ENCODE measurements at places on chromosomes 5 and 9.

GRCh38 chr5:35898952-35899660, 39.3 kb downstream of the CAPSL start:
- DNase-seq: no peak

GRCh38 chr9:14842269-14842668, 68.0 kb downstream of the FREM1 start:
- no peak for DNase-seq

DNA sequence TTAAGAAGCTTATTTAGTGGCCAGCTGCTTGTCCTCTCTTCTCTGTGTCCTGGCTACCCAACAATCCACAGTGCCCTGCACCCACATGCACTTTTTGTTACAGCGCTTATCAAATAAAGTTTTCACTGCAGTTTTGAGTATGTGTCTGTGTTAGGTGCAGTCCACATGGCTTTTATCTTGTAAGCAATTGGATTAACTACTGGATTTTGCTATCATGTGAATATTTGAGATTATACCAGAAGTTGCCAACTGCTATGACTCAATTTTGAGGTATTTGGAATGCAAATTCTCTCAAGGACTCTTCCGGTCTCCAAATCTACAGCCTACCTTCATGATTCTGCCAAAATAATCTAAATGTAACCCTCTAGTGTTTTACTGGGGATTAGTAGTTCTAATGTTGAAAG, 690.2 kb downstream of the NR2F1-AS1 start:
- no peak for DNase-seq

- no peak for DNase-seq
These were observed 23.1 kb downstream of the VCAN start for GRCh38 chr5:83494666-83495065.

DNA sequence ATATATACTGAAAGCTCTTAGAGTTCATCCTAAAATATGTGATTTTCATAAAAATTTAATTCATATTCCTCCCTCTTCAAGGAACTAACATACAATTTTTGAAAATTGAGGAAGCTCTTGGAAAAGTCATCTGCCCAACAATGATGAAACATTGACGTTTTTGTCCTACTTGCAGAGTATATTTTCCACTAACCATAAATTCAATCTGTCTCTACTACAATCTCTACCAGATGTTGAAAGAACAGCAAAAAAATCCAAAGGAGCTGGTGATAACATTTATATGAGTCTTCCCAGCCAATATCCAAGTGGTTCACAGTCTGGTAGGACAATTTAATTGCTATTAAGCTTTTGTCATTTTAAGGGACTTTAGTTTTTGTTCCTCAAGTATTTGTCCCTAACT, 81.1 kb upstream of the NR3C1 start:
- DNase-seq: no peak

GRCh38 chr5:2685651-2686272, 65.7 kb downstream of the IRX2 start:
- DNase-seq: no peak

GRCh38 chr5:97542469-97542868, 359.4 kb upstream of the RIOK2 start:
- DNase-seq: no peak

DNA sequence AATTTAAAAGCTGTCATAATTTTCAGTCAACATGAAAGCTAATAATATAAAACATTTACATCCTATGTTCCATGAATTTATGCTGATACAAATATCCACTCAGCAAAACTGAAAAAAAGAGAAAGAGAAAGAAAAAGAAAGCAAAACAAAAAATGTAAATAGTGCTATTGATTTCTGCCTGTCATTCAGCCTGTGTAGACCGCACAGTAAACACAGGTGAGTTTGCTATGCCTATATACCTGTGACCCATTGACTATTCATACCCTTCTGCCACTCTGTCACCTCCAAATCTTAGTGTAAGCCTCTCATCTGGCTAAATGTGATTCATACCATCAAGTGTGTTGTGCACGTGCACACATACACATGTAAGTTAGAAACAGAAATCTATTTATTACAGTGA, 359.0 kb upstream of the RORB start:
- no peak for DNase-seq

DNA sequence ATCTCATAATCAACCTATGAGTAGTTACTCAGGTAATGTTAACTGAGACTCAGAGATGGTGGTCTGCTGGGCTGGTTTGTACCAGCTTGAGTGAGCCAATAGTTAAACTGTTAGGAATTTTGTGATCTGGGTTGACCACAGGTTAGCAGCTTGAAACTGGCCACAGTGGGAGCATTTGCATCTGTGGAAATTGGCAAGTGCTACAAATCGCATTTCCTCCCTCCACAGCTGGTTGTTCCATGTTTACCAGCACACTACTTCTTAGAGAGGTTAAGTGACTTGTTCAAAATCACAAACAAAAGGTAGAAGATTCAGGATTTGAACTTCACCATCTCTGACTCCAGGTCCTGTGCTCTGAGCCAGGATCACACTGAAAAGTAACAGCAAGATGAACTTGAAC, 446.9 kb upstream of the CLINT1 start:
- no peak for DNase-seq

GRCh38 chr9:96236854-96237550, 65.0 kb downstream of the HSD17B3 start:
- DNase-seq: no peak

DNA sequence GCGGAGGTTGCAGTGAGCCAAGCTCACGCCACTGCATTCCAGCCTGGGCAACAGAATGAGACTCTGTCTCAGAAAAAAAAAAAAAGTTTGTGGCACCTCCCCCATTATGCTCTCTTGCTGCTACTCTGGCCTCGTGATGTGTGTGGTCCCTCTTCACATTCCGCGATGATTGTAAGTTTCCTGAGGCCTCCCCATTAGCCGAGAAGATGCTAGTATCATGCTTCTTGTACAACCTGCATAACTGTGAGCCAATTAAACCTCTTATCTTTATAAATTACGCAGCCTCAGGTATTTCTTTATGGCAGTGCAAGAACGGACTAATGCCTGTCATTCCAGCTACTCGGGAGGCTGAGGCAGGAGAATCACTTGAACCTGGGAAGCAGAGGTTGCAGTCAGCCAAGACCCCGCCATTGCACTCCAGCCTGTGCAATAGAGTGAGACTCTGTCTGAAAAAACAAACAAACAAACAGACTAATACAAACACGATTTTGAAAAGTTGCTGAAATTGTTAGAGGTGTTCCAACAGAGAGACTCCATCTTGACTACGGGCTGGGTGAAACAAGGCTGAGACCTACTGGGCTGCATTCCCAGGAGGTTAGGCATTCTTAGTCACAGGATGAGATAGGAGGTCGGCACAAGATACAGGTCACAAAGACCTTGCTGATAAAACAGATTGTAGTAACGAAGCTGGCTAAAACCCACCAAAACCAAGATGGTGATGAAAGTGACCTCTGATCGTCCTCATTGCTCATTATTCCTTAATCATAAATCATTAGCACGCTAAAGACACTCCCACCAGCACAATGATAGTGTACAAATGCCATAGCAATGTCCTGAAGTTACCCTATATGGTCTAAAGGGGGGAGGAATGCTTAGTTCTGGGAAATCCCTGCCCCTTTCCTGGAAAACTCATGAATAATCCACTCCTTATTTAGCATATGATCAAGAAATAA, 8.3 kb upstream of the AFF4 start:
- no peak for DNase-seq

DNA sequence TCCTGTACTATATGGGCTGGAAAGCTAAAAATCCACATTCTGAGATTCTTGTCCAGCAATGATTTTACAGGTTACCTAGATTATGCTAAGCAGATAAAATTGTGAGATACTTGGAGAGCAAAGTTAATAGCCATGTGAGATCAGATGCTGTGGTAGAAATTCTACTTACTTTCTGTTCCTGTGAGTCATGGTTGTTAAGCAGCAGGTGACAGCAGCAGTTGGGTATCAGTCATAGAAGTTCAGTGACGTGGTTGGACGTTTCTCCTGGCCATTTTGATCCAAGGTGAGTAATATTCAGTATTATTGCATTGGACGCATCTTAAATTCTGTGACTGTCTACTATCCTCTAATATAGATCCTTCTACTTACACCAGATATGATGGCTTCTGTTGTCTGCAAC, 524.5 kb downstream of the TMEM38B start:
- no peak for DNase-seq

DNA sequence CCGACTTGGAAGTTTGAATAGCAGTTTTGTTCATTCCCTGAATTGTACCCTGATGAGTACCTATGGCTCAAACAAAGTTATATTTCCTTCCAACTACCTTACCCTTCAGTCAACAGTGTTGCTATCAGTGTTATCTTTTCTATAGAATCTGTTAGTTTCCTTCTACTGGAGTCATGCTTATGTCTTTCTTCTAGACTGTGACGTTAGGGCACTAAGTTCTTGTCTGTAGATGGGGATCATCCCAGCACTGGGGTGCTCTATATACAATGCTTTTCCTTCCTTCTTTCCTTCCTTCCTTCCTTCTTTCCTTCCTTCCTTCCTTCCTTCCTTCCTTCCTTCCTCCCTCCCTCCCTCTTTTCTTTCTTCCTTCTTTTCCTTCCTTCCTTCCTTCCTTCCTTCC, 973.0 kb downstream of the CDH12 start:
- DNase-seq: no peak

- no peak for DNase-seq
These were observed 133.2 kb downstream of the ERCC6L2 start for GRCh38 chr9:96008502-96009222.

DNA sequence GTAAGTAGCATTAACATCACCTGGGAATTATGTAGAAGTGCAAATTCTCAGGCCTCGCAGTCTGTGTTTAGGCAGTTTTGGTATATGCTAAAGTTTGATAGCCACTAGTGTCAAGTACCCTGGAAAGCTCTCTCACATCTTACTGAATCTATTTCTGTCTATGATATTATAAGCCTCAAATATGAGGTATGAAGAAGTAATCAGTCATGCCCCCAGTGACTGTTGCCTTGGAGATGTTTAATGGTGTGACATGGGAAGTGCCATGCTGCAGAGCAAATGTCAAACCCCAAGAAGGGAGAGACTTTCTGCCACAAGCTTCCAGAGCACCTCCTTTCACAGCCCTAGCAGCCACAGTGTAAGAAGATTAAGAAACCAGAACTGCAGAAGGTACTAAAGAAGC, 9.8 kb upstream of the PDE8B start:
- no peak for DNase-seq

DNA sequence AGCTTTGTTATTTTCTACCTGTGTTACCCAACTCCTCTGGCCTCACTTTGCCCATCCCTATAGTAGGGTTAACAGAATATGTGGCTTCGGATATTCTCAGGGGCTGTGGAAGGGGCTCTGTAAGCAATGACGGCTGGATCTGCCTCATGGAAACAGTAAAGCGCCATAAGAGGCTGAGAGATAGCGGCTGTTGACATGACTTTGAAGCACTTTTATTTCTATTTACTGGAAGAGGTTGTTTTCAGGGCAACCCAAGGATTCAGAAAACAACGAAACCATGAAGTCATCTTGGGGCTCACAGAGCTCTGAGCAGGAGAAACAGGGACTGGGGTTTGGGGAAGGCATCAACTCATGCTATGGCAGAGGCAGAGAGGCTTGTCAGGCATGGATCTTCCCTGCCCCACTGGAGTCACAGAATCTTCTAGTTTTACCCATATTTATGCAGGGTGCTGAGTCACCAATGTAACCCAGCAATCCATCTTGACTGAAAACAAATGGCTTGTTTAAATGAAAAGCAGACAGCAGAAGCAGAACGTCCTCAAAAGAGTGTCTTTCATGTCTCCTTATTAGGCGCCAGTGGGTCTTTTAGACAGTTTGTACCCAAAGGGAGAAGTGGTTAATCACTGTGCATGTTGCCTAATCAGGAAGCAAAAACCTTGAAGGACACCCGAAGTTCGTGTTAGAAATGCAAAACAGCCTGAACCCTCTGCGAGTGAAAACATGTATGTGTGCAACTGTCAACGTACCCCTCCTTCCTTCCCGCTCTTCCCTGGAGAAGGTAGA, 113.0 kb downstream of the COL23A1 start:
- no peak for DNase-seq

- DNase-seq: peak; percentile 15
These were observed 392.5 kb downstream of the KDM4C start for GRCh38 chr9:7150153-7150890.

DNA sequence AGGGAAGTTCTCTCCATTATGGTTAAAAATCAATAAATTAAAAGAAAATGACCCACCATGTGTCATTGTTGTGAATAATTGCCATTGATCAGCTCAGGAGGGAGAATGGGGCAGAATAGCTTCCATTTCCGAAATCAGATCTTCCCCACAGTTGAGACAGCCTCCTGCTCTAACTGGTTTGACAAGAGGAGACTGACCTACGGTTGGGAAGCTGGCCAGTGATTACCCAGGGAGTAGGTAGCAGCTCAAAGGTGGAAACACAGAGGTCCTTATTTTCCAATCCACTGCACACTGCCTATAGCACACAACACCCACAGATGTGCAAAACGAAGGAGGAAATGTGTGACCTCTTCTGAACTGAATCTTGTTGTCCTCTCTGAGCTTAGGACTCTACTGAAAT, 69.0 kb upstream of the DAPK1 start:
- DNase-seq: no peak

- DNase-seq: no peak
These were observed 129.1 kb downstream of the KCNIP1 start for GRCh38 chr5:170632985-170633234.

GRCh38 chr5:82777106-82777505, 300.1 kb downstream of the TMEM167A start:
- no peak for DNase-seq

- DNase-seq: no peak
These were observed 134.6 kb upstream of the RANBP3L start for GRCh38 chr5:36436306-36436705.

- DNase-seq: no peak
These were observed 10.5 kb upstream of the TRIM36 start for GRCh38 chr5:115180165-115180709.

DNA sequence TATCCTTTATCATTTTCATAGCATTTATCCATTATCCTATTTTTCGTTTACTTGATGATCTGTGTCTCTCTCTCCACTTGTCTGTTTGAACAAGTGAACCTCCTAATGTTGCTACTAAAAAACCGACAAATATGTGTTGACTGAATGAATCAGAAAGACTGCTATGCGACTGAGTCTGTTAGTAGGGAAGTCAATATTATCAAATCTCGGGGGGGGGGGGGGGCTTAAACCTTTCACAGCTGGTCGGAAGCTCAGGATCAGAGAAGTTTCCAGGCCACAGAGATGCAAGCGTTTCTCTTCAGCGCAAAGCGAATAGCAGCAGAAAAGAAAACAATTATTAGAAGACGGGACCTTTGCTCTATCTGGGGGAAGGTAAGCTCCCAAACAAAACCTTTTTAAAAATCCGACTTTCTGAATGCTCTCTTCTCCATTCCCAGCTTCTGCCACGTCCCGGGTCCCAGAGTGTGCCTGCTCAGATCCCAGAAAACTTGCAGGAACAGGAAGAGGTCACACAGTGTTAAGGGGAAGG, 412 bp downstream of the RIOK2 start:
- DNase-seq: no peak

Measured in Jurkat, Clone E6-1 (cell line).